Vein endothelial cell (primary cell): ENCODE measurements at places on chromosomes 7 and 10. TPM values are rescaled to one million over a fixed set of nuclear protein-coding genes. Genes with fewer than 3 reads are reported as not detected.

Gene OR6V1
- total RNA-seq, result not detected in 2 replicates

Gene HMX3
- total RNA-seq, result not detected in 2 replicates

Gene OR2A42
- not detected in 2 replicates for total RNA-seq

Gene FEZF1
- not detected in 2 replicates for total RNA-seq

Gene GATAD1
- 21.6 and 24.8 TPM in 2 replicates for total RNA-seq

Gene SPDYE6
- 0.33 TPM in 1 of 2 replicates, not detected in the other for total RNA-seq

Gene TLX1
- total RNA-seq, result not detected in 2 replicates

Gene AOC1
- not detected in 2 replicates for total RNA-seq

Gene BBS9
- total RNA-seq, result 11.1 TPM in 2 replicates

Gene LIPM
- total RNA-seq, result not detected in 2 replicates

Gene SPAG6
- not detected in 2 replicates for total RNA-seq
